ENCODE measurements at places on chromosomes 12 and 14.

- no peak for DNase-seq
These were observed 24.5 kb downstream of the POMT2 start for GRCh38 chr14:77296155-77296554.

GRCh38 chr12:44054281-44054680, 218.4 kb downstream of the TMEM117 start:
- no peak for DNase-seq

GRCh38 chr14:91346838-91347173, 70.8 kb downstream of the CCDC88C start:
- no peak for DNase-seq

GRCh38 chr14:95544588-95544987, 9.7 kb downstream of the GLRX5 start:
- no peak for DNase-seq

- no peak for DNase-seq
These were observed at the start of gene BDKRB1 for GRCh38 chr14:96255501-96256366. Gene BDKRB1, plus strand, starts transcription at chr14:96256210. Its CDS starts 7,473 bp downstream, at chr14:96263683.

DNA sequence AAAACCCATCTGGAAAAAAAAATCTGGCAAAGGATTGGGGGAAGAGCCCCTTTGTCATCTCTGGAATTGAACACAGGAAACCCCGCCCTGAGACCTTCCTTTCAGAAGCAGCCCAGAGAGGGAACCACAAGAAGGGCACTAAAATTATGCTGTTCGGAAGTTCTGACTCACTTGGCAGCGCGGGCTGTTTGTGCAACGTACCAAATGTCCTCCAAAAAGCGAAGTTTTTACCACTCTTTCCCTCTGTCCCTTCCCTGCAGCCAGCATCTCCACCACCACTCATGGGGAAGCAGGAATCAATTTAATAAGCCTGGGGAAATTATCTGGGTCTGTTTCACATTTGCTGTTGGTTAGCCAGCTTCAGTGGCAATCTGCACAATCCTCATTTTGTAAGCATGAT, 3.2 kb upstream of the SYNE3 start:
- no peak for DNase-seq

GRCh38 chr12:12224240-12224940, 42.5 kb downstream of the LRP6 start:
- DNase-seq: no peak

GRCh38 chr12:13440844-13441243, 244.3 kb downstream of the EMP1 start:
- DNase-seq: no peak

GRCh38 chr14:22338917-22339715, 249.9 kb downstream of the DAD1 start:
- DNase-seq: no peak

GRCh38 chr14:64680714-64681065, 23.5 kb upstream of the PLEKHG3 start:
- no peak for DNase-seq

- no peak for DNase-seq
These were observed 942 bp downstream of the ATF7IP start for GRCh38 chr12:14366209-14367039.

DNA sequence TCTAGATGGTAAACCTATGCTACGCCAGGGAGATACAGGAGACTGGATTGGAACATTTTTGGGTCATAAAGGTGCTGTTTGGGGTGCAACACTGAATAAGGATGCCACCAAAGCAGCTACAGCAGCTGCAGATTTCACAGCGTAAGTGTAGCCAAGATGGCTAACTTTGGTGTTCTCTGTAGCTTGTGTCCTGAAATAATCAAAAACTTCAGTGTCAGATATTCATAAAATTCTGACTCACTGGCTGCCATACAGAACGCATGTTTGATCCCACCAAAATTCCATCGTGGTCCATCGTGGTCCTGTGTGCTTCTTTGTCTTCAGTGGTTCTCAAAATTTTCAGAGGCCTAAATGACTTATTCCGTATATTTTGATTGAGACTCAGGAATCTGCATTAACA, 1.3 kb downstream of the STRAP start:
- DNase-seq: no peak

DNA sequence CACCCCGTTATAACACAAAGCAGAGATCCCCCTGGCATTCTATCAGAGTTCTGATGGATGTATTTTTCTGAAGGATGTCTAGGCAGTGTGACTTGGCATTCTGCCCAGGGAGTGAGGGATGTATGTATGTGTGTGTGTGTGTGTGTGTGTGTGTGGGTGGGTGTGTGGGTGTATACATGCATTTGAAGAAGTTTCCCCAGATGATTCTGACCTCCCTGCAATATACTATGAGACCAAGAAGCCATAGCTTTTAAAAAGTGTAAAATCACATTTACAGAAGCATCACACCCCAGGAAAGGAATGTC, 59.7 kb upstream of the NAP1L1 start:
- no peak for DNase-seq

GRCh38 chr14:22478670-22479069, 110.4 kb downstream of the DAD1 start:
- no peak for DNase-seq

- no peak for DNase-seq
These were observed 29.0 kb upstream of the MED13L start for GRCh38 chr12:116306506-116306905.

DNA sequence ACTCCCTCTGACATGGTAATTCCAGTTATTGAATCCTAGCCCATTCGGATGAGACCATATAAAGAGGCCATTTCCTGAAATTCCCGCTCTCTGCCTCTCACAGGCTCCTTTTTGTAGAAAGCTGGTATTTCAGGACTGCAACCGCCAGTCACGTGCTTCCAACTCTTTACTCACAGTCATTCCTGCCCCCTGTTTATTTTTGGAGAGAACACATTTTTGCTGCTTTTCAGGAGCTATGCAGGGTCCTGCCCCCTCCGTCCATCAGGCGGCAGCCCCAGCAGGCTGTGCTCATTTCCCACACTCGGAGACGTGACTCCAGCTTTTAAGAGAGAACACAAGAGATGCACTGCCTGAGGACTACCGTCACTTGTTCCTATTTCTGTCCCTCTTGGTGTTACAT, 26.8 kb downstream of the IFT43 start:
- no peak for DNase-seq

DNA sequence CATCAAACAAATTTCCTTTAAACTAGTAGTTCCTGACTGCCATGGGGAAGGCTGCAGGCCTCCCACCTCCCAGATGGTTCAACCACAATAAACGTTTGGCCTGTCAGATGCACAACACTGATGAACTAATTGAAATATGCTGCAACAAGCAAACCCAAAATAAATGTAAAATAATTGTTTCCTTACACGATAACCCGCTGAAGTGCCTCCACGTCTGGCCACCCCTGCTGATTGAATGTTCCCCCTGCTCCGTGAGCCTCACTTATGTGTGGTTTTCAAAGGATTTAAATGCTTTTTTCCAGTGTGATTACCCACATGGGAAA, 8.4 kb downstream of the PITPNM2 start:
- DNase-seq: no peak

GRCh38 chr12:103680591-103681141, 93.6 kb downstream of the STAB2 start:
- DNase-seq: no peak

DNA sequence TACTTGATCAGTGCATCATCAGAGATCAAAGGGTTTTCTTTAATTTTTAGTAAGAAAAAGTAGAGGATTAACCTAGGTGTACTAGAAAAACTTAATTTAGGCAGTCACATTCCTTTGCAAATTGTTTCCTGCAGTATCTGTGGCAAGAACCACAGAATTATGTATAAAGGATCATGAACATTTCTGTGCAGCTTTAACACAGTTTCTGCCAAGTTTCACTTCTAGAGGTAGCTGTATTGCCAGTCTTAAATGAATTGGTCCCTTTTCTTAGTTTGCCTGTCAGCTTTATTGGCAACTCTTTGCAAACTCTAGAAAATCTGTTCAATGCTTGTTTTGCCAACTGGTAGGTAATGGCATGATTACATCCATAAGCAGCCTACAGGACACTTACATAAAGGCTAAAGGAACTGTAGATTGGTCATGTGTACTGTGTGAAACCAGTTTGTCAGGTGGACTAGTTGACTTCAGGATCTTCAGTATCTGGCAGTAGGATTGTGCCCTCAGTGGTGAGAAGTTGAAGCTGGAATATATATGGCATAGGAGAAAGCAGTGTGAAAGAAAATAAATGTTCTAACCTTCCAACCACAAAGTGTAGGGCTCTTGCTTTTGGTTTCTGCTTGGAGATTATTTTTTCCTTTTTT, 75.9 kb downstream of the TTLL5 start:
- no peak for DNase-seq

- DNase-seq: no peak
These were observed 413.5 kb upstream of the SEL1L start for GRCh38 chr14:81946834-81947798.

DNA sequence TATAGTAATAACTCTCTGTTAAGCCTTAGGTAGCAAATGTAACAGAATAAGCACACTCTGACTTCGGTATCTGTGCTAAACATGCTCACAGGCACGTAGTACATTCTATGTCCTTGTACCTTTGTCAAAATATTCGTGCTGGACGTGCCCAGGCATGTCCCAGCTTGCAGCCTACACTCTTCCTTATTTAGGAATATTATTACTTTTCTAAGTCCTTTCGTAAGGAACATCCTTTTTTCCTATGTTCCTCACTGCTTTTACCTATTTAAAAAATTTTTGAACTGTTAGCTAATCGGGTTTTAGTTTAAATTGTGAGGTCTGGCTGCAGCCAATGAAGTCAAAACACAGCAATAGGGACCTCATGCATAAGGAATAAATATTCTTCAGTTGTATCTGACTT, 24.1 kb upstream of the UBC start:
- DNase-seq: no peak

- no peak for DNase-seq
These were observed 31.3 kb downstream of the GABARAPL1 start for GRCh38 chr12:10243818-10244520.

DNA sequence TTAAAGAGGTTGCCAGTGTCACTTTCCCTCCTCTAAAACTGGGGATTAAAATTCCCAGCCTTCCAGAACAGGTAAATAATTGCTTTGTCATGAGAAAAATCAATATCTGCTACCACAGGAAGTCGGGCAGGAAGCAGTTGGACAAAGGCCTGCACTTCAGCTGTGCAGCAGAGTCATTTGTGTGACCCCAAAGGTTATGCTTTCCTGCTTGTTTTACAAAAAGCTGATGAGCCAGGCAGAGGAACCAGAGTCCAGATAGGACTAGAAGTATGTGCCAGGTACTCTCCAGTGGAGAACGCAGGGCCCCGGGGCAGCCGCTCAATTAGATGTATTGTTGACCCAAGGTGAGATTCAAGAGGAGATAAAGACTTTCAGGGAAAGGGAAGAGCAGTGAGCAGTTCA, 117.1 kb upstream of the FRMD6 start:
- DNase-seq: no peak

DNA sequence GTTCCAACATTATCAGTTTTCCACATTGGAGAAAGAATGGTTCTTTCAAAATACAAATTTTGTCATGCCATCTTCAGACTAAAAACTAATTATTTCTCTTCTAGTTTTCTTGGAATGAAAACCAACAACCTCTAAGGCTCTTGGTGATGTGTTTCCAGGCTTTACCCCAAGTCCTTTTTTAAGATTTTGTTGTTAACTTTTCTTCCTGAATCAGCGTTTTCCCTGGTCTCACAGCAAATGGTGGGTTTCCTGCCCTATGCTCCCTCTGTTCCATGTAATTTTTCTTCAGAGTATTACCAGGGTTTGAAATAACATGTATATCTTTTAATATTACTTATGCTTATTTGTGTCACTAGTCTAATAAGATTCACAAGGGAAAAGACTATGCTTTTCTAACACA, 1311.9 kb downstream of the LRFN5 start:
- DNase-seq: no peak

- no peak for DNase-seq
These were observed 24.0 kb downstream of the DICER1 start for GRCh38 chr14:95133282-95133681.

- peak; percentile 19 for DNase-seq
These were observed 22.1 kb upstream of the LRRC9 start for GRCh38 chr14:59897757-59898383.

DNA sequence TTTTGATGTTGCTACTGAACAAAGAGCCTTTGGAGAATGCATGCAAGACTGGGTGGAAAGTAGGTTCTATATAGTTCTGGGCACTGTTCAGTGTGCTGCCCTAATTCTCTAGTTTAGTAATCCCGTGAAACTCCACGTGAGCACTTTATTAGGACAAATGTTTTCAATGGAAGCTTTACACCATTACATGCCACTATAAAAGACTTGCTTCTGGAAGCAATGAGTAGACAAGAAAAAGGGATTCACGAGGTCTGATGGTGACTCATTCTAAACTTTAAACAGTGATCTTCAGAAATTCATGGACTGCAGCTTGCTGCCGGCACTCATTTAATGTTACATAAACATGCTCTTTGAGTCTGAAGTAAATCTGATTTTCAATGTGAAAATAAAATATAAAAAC, 22.3 kb downstream of the ATG14 start:
- no peak for DNase-seq

- DNase-seq: no peak
These were observed 20.0 kb downstream of the SDR9C7 start for GRCh38 chr12:56914256-56914655.

Measured in C1 segment of cervical spinal cord (tissue), 14 donors.